ENCODE measurements at places on chromosomes 5 and 9.

DNA sequence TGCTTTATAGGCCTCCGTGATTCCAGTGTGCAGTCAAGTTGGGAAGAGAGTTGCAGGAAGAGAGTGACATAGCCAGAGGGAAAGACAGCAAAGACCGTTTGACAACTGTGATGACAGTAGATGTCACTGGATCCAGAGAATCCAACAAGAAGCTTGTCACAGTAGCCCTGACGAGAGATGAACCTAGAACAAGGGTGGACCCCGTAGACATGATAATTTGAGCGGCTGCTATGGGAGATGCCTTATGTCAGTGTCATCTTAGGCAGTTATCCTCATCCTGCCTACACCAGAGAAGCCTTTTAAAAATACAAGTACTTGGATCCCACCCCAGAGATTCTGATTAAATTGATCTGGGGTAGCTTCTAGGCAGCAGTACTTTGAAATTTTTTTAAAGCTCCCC is 125.4 kb downstream of the AOPEP start:
- DNase-seq, result no peak

DNA sequence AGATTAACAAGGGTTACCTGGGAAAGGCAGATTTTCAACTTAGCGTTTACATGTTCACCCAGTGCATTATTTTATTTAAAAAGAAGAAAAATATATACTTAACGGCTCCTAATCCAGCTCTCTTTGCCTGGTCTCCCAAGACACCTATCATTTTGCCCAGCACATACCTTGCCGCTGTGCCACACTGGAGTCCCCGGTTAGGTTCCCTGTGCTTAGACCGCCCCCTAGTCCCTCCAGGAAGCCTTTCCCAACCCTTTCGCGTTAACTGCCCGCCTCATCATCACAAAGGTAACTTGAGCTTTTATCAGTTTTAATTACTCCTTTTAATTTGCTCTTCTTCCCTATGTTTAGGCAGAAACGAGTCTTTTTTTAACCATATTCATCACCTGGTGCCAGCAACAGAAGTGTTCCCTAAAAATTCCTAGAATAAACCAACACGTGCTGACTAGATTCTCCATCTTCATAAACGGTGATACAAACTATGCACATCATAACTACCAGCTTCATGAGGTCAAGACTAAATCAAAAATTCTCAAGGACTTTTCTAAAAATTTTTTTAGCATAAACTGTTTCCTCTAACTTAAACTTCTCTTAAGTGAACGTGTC is 19.7 kb downstream of the DNAJA1 start:
- peak; percentile 67 for DNase-seq

GRCh38 chr5:154683101-154683880 is 71.9 kb upstream of the LARP1 start:
- DNase-seq, result no peak

GRCh38 chr5:105158526-105158925 is 1595.9 kb upstream of the NUDT12 start:
- no peak for DNase-seq

DNA sequence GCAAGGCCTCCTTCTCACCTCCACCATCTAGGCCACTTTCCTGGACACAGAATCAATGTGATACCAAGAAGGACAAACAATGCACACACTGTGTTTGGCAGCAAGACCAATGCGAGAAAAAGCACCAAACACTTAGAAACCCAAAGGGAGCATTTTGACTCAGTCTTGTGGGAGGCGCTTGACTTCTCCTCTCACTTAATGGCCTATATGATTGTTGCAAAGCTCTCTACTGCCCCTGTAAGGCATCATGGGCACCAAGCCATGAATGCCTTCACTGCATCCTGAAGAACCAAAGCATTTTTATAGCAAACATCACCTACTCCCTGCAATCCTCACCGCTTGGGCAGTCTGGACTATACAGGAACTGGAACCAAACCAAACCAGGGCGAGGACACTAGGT is 57.5 kb downstream of the CDH6 start:
- no peak for DNase-seq

DNA sequence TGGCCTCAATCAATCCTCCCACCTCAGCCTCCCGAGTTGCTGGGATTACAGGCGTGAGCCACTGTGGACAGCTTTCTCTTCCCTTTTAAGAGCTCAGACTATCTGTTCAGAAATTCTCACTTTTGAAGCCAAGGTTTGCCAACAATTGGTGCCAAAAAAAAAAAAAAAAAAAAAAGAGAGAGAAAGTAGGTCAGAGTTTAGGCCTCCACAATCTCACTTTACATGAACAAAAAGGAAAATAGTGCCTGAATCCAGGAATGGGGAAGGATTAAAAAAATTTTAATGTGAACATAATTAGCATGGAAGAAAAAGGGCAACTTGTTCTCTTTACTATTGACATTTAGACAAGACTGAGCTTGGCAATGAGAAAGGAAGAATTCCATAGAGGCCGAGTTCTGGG is 94.1 kb downstream of the NSG2 start:
- no peak for DNase-seq

DNA sequence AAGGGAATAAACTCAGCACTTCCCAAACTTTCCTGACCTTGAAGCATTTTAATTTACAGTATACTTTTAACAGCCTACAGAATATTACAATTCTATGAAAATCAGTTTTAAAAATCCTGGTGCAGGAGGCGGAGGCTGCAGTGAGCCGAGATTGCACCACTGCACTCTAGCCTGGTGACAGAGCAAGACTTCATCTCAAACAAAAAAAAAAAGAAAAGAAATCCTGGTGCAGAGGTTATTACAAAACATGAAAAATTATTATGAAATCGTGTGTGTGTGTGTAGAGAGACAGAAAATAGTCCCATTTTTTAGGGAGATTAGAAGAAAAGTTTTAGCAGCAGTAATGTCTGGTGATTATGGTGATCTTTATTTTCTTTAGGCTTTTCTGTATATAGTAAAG is 26.9 kb downstream of the GOLPH3 start:
- DNase-seq, result no peak

DNA sequence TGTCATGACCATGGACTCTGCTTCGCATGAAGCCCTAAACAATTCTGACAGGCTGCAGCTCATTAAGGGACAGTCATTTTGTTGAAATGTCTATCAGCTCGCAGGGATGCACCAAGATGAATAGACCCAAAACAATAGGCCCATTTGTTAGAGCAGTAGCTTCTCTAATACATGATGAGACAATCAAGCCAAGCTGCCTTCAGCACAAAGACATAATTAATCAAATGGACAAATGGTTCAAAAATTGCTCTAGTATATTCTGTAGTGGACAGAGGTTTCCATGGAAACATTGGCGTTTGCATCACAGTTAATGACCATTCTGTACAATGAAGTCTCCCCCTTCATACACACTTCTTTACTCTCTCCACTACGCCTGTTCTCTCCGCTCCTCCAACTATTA is 274.6 kb downstream of the ANXA1 start:
- no peak for DNase-seq

DNA sequence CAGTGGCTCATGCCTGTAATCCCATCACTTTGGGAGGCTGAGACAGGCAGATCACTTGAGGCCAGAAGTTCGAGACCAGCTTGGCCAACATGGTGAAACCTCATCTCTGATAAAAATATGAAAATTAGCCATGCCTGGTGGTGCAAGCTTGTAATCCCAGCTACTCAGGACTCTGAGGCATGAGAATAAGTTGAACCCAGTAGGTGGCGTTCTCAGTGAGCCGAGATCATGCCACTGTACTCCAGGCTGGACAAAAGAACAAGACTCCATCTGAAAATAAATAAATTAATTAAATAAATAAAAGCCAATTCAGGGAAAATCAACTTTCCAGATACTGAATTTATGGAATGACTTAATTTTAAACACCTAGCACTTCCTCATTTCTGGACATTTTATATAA is 1722.1 kb downstream of the MAT2B start:
- DNase-seq, result no peak

DNA sequence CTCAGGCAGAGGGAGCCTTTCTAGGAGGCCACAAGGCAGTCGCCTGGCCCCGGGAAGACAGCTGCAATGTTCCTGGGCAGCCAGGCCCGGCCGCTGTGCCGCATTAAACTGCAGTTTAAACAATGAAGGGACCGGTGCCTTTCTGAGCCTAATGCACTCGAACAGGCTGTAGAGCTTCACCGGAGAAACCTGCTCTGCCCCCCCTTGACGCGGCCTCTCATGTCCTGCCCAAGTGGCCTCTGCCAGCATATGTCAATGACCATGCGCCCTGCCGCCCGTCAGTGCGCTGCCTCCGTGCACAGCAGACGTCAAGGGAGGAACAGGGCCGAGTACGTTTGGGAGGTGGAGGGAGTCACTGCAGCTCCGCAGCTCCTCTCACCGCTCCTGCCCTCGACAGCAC is 38.4 kb upstream of the BARHL1 start:
- no peak for DNase-seq

- no peak for DNase-seq
Observed at GRCh38 chr9:95506428-95506677, 10.4 kb downstream of the PTCH1 start.

DNA sequence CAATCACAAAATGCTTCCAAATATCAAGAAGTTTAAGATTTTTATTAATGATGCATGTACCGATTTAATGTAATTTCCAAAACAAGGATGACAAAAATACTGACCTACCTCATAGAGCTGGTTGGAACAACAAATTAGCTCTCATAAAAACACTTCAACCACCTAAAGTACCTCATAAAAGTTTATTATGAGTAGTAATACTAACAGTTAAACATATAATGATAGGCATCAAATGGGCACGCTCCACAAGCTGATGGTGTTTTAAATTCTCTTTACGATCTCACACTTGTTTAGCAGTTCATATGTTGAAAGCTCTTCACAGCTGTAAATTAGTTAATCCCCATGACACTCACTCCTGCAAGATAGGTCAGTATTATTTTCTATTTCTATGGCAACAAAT is 150.0 kb upstream of the KIF2A start:
- DNase-seq, result no peak

- DNase-seq, result no peak
Observed at GRCh38 chr9:92402360-92402759, 2.0 kb downstream of the OGN start.

GRCh38 chr5:61333321-61333953 is 1.4 kb downstream of the ZSWIM6 start:
- DNase-seq, result peak; percentile 36

GRCh38 chr5:264338-264737 is 7.1 kb upstream of the PDCD6 start:
- no peak for DNase-seq

- DNase-seq, result no peak
Observed at GRCh38 chr5:110840347-110840960, 101.6 kb downstream of the SLC25A46 start.

DNA sequence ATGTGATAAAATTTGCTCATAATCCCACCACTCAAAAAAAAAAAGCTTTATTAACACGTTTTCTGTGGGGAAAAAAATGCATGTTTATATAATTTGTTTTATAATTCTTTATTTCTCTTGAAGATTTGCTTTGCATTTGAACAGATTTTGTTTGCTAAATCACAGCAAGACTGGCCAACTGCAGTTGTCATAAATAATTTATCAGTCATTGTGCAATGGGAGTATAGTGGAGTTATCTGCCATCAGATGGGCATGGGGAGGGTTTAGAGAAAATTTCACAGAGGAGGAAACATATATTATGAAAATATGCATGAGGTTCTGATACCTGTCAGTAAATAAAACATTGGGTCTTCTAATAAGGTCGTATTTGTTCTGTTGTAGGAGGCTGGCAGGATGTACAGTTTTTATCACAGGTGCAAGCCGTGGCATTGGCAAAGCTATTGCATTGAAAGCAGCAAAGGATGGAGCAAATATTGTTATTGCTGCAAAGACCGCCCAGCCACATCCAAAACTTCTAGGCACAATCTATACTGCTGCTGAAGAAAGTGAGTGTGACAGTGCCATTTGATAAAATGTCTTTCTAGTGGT is 23.8 kb downstream of the HSDL2 start:
- DNase-seq, result no peak

Data from iPS-NIHi11 (cell line).